ENCODE measurements at places on chromosomes 12 and 14. TPM values are rescaled to one million over a fixed set of nuclear protein-coding genes. Genes with fewer than 3 reads are reported as not detected.
A peak's percentile ranks its signal among the peaks of the same experiment; 100 is the strongest.

NDUFA9 gene
- total RNA-seq = 70.9 TPM

PRB2 gene
- 0.10 TPM for total RNA-seq

DNA sequence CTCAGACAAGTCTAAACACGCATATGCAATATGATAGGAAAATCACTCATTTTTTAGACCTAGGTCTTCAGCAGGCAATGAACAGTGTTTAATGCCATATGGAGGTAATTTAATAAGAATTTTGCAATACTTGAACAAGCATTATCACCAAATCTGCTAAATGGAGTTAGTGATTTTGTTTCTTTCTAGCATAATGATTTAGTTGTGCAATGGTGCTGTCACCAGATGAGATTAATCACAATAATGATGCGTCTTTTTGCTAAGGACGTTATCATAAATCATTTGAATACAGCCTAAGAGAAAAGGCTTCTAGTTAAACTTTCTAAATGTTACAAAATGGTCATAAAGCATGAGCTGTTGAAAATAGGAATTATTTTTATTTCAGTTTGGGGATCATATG lies 170.0 kb upstream of the SLC16A7 start:
- no peaks in the 10 kb centered on the region for H3K4me1 ChIP-seq
- H3K36me3 ChIP-seq = no peaks in the 10 kb centered on the region
- no peak overlapping the region for H3K4me3 ChIP-seq
- H3K27me3 ChIP-seq = no peaks in the 10 kb centered on the region
- no peak for DNase-seq

- H3K36me3 ChIP-seq = no peaks in the 10 kb centered on the region
- no peaks in the 10 kb centered on the region for H3K4me1 ChIP-seq
- H3K4me3 ChIP-seq = no peak overlapping the region
- no peak for DNase-seq
- no peak overlapping the region for H3K27ac ChIP-seq
- no peaks in the 10 kb centered on the region for H3K27me3 ChIP-seq
Observed at GRCh38 chr14:98160901-98161300, 1111.1 kb downstream of the BCL11B start.

- H3K4me3 ChIP-seq = no peak overlapping the region
- no peak for DNase-seq
- no peaks in the 10 kb centered on the region for H3K4me1 ChIP-seq
- H3K27ac ChIP-seq = no peak overlapping the region
- no peaks in the 10 kb centered on the region for H3K27me3 ChIP-seq
Observed at GRCh38 chr12:104115587-104115975, 22.4 kb downstream of the NFYB start.

- H3K27ac ChIP-seq = no peak overlapping the region
- H3K4me1 ChIP-seq = peaks cover 58% of the 10 kb centered on the region
- H3K36me3 ChIP-seq = no peaks in the 10 kb centered on the region
- DNase-seq = peak; percentile 91
- no peak overlapping the region for H3K4me3 ChIP-seq
- no peaks in the 10 kb centered on the region for H3K27me3 ChIP-seq
Observed at GRCh38 chr14:102694530-102695166, 82.6 kb upstream of the TRAF3 start.

- H3K4me1 ChIP-seq = peaks cover 36% of the 10 kb centered on the region
- no peaks in the 10 kb centered on the region for H3K27me3 ChIP-seq
- DNase-seq = no peak
- no peak overlapping the region for H3K4me3 ChIP-seq
- H3K36me3 ChIP-seq = no peaks in the 10 kb centered on the region
Observed at GRCh38 chr12:116164250-116165035, 113.0 kb downstream of the MED13L start.

GRCh38 chr12:57889500-57889989 lies 43.0 kb upstream of the CTDSP2 start:
- no peaks in the 10 kb centered on the region for H3K36me3 ChIP-seq
- peak overlapping the region; percentile 88 for H3K27ac ChIP-seq
- no peak overlapping the region for H3K4me3 ChIP-seq
- peak; percentile 60 for DNase-seq
- no peaks in the 10 kb centered on the region for H3K27me3 ChIP-seq
- peaks cover 43% of the 10 kb centered on the region for H3K4me1 ChIP-seq

Measured in hepatocyte (in vitro differentiated cells).